Stimulated activated CD8-positive, alpha-beta memory T cell treated with anti-CD3 and anti-CD28 coated beads, Interleukin-12 subunit alpha, Interleukin-12 subunit beta, amount 100 ng/mL, for 4 hours (primary cell): ENCODE measurements at places on chromosomes 5 and 9.

DNA sequence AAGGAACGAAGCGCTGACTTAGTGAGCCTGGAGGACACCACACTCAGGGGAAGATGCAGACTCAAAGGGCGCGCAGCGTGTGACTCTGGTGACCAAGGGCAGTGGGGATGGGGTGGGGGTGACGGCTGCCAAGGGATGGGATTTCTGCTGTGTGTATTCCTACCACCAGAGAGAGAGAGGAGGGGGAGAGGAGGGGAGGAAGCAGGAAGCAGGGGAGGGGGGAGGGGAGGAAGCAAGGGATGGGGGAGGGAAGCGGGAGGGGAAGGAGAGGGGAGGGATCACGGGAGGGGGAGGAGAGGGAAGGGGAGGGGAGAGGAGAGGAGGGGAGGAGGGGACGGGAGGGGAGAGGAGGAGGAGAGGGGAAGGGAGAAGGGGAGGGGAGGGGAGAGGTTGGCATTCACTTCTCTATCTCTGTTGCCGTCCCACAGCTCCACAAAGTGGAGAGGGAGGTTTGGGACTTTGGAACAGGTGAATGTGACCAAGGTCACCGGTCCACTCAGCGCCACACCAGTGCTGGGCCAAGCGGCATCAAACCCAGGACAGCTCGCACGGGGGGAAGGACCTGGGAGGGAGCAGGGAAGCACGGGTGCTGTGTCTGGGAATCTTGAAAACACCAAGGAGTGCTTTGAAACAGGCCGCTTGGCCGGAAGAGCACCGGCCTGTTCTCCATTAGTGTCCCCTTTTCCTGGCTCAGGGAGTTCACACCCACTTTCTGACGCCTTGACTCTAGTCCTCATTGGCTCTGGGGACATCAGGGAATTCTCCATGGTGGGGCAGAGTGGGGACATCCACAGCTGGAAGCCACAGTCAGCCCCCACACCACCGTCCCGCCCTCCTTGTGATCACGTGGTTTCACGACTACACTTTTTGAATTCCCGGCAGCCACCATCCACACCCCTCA is 77.4 kb downstream of the VAV2 start:
- DNase-seq, result no peak

DNA sequence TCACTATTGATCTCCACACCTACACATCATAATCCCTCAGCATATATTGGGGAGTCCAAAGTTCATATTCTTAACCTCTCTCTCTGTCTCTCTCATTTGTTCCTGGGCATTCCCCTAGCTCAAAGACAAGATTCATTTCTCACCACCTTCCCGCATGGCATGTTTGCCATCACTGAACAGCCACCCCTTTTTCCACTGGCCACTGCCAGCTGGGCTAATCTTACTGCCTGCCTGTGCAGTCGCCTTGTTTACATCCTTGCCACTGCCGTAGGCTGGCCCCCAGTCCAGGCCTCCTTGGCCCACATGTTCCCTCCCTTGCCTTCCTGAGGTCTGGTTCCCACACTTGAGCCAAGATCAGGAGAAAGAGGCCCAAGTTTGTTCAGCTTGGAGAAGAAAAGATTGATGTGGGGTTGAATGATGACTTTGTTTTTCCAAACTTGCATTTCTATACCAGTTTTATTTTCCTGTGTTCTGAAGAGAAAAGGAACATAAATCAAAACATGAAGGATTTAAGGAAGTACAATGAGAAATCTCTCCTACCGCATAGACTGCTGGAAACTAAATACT is 80.2 kb downstream of the PLAC8L1 start:
- no peak for DNase-seq

GRCh38 chr5:16179511-16179935 is at the start of gene MARCHF11:
MARCHF11 (minus strand) TSS chr5:16179791; CDS start chr5:16179575, 216 bp downstream.
- DNase-seq, result no peak

GRCh38 chr9:86667307-86667706 is 280.0 kb downstream of the GAS1 start:
- no peak for DNase-seq

DNA sequence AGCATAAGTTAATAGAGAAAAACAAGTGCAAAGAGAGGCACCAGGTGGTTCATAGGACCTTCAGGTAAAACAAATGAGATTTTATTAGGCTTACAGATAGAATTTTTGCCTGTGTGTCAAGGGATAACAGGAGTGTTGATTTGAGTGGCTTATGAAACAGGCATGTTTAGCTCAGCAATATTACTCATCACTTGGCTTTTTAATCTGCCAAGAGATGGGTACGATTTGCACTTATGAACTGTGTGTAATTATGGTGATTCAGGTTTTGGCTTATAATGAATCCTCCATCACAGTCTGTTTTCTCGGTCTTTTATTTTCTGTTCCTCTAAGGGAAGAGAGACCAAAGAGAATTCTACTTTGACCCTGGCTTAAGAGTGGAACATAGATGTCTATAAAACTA is 199.3 kb downstream of the DMRTA1 start:
- no peak for DNase-seq

GRCh38 chr9:114307899-114308267 is 15.0 kb upstream of the ORM1 start:
- DNase-seq, result no peak

DNA sequence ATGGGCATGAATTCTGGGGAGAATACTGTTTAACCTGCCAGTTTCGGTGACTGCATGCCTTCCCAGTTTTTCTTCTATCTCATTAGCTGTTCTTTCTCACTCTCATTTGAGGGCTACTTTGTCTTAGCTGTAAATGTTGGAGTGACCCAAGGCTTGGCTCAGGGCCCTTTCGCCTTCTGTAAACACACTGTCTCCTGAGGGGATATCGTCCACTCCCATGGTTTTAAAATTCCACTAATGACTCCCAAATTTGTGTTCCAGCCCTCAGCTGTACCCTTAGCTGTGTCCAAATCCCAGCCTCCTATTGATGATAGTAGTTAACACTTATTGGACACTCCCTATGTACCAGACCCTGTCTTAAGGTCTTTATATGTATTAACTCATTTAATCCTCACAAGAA is 14.1 kb upstream of the RNF145 start:
- no peak for DNase-seq

- DNase-seq, result no peak
Observed at GRCh38 chr9:1018121-1018520, 32.0 kb upstream of the DMRT2 start.

DNA sequence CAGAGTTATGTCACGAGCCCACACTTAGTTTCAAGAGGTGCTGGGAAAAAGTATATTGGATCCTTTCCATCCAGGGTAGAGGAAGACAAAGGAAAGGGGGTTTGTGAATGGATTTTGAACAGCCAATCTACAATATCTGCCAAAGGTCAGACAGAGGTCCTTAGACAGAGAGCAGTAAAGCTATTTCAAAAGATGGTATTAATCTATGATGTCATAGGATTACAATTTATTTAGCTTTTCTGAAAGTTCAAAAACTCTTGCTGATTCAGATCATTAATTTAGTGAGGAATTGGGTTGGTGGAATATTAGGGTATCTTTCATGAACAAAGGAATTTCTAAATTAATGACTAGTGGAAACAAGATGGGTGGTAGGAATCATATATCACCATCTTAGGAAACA is 126.9 kb downstream of the NTRK2 start:
- DNase-seq, result no peak

DNA sequence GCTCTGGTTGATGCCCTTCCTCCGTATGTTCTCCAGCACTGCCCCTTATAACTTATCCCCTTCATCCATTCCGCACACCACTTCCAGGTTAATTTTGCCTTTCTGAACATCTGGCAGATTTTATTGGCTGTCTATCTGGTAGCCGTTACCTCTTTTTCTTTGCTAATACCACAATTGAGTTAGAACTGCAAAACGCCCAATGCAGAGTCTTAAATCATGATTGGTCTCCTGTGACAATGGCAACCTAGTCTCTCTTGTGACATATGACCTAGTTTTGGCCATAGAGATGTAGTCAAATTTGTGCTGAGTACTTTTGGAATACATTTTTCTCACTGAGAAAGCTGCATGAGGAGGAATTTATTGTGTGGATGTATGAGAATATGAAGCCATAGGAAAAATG is 365.7 kb upstream of the PRR16 start:
- DNase-seq, result no peak

- DNase-seq, result no peak
Observed at GRCh38 chr9:72856972-72857623, 95.8 kb downstream of the ALDH1A1 start.

DNA sequence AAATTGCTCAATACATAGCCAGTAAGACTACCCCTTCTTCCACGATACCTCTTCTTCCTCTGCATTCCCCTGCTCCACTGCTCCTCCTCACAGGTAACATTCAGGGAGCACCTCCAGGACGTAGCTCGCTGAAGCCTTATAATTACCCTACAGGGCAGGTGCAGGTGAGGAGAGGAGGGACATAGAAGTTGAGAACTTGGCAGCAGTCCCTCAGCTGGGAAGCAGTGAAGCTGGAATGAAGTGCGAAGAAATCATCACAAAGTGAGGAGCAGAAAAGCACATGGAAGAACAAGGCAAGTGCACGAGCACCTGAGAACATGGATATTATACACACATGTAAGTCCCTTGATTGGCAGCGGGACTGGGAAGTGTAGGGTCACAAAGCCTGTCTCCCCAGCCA is 118.2 kb downstream of the HSD17B3 start:
- DNase-seq, result no peak
